ENCODE measurements at places on chromosomes 12 and 14.

DNA sequence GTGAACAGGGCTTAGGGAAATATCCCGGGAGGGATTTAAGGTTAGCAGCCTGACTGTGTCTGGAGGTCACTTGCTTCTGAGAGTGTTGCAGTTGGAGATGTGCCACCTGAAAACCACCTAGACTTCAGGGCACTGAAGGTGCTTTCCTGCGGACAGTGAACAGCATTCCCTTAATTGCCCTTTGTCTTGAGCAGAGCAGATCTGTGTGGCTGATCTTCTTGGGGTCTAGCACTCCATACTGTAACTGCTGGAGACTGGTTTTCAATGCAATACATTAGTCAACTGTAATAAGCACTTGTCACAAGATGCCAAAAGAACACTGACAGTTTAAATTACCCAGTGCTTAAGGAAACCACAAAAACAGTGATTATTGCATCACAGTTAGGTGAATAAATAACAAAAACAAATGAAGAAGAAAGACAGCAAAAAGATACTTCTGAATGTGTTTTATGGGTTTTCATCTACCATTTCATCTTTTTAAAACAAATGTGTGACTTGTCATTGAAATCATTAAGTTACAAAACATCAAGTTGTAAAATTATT, 111.8 kb downstream of the PRIMA1 start:
- DNase-seq, result no peak

DNA sequence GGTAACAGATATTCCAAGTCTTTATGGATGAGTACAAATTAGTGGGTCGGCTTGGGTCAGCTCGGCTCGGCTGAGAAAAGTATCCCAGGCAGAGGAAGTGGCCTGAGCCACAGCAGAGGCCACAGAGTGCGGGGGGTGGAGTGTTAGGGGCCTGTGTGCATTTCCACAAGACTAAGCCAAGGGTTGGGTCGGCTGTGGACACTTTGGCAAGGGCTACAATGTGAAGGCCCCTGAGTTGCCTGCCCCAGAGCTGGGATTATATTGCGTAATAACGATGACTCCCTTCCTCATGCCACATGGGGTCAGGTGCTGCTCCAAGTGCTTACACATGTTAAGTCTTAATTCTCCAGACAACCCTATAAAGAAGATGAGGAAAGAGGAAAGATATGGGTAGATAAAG, 11.4 kb downstream of the EVL start:
- no peak for DNase-seq

GRCh38 chr12:62899568-62900390, 35.2 kb downstream of the PPM1H start:
- DNase-seq, result no peak

DNA sequence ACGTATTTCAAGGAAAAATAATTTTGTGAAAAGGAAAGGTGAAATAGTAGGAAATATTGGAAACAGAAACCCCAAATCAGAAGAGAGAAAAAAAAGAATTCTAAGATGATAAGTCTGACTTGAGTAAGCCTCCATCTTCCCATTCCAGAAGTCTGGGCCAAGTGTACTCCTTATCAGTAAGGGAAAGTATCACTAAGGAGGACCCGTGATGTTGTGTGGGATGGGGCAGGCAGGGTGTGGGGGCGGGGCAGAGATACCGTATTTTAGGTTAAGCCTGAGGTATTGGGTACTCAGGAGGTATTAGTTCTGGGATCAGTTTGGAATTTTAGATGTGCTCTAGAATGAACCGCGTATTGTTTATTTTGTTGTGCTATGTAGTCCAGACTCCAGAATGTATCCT, 33.8 kb upstream of the PSMA6 start:
- no peak for DNase-seq

DNA sequence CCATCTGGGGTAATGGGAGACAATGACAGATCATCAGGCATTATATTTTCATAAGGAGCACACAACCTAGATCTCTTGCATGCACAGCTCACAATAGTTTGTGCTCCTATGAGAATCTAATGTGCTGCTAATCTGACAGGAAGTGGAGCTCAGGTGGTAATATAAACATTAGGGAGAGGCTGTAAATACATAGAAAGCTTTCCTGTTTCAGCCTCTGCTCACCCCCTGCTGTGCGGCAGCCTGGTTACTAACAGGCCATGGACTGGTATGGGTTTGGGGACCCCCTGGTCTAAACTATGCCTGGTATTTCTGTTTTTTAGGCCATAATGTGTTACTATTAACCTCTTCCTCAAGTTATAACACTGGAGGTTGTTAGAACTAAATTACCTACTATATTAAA, 1373.7 kb downstream of the LRFN5 start:
- no peak for DNase-seq

DNA sequence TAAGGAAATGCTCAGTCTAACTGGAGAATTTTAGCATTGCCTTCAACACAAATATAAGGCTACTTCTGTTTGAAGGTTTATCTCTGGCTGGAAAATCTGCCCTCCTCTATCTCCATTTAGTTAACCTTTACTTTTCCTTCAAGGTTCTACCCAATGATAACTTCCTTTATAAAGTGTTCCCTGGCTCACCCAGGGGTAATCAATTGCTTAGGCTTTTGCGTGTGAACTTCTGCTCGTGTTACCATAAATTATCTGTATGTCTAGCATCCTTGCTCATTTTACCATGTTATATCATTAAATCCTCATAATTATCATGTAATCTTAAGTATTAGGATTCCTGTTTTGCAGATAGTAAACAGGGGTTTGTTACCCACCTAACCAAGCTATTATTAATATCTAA, 114.3 kb upstream of the FGD4 start:
- DNase-seq, result no peak
